ENCODE measurements at places on chromosomes 4 and X.

GRCh38 chr4:38323141-38323641 is 340.8 kb upstream of the KLF3 start:
- no peak for DNase-seq

GRCh38 chrX:55119712-55120111 is 30.9 kb downstream of the PAGE2 start:
- DNase-seq = no peak

DNA sequence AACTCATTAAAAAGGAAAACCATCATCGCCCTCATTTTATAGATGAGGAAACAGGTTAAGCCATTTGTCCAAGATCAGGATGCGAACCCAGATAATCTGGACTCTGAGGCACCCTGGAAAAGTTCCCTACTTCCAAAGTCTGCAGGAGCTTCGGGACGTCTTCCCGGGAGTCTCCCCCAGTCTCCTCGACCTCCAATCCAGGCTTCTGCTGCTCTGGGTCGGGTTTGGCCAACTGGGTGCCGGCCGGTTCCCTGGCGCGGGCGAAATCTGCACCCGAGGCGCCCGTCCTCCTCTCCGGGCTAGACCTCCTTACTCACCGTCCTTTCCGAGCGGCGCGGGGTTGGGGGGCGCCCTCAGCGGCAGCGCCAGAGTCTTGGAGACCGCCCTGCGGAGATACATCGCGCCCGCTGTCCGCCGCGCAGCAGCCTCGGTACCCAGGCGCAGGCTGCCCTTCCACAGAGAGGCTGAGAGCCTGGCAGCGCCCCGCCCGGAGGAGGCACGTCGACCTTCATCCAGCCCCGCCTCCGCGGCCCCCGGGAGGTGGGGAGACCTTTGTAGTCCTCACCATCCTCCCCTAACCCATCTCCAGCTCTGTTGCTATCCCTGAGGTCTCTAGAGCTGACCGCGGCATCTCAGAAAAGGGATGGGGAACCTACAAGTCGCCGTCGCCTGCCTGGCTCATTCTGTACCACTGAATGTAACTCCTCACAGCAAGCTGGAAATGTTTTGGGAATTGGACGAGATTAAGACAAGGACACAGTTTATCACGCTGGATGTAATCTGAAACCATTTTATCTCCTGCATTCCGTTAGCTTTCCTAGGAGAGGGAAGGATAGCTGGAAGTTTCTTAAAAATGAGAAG is at the start of gene MGARP:
TSS of gene MGARP (minus strand) at position 466 of the 861 bp plus-strand sequence. CDS start at position 399, 67 bp downstream.
- DNase-seq = peak; percentile 7

GRCh38 chrX:68723491-68724155 is 76.2 kb downstream of the STARD8 start:
- DNase-seq = no peak

DNA sequence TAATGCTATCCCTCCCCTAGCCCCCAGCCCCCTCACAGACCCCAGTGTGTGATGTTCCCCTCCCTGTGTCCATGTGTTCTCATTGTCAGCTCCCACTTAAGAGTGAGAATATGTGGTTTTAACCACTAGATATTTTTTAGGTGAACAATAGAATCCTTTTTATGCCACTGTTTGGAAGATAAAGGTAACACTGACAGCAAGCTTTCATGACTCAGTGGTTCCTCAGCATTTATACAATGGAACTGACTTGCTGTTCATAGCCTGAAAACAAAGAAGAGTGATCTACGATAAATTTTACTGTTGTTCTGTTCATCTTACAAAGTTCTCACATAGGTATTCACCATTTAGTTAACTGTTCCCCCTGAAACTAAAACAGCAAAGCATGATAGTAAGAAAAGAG is 147.8 kb downstream of the ARHGAP10 start:
- no peak for DNase-seq

DNA sequence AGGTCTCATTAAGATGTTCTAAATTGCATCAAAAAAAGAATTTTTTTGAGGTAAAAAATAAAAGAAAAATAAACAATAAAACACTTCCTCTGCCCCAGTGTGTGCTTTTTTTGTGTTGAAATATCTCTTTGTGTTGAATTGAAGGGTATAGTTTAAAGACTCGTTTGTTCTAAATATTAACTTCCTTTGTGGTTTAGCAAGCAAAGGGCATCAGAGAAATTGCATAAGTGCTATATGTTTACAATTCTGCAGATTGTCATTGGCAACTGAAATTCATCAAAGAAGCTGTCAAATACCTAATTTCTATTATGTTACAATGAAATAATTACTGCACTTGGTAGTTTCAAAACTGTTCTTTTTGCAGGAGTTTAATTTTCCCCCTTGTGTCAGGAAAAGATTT is 260.5 kb downstream of the DKK2 start:
- no peak for DNase-seq

GRCh38 chr4:183830438-183830985 is 74.6 kb upstream of the STOX2 start:
- no peak for DNase-seq

DNA sequence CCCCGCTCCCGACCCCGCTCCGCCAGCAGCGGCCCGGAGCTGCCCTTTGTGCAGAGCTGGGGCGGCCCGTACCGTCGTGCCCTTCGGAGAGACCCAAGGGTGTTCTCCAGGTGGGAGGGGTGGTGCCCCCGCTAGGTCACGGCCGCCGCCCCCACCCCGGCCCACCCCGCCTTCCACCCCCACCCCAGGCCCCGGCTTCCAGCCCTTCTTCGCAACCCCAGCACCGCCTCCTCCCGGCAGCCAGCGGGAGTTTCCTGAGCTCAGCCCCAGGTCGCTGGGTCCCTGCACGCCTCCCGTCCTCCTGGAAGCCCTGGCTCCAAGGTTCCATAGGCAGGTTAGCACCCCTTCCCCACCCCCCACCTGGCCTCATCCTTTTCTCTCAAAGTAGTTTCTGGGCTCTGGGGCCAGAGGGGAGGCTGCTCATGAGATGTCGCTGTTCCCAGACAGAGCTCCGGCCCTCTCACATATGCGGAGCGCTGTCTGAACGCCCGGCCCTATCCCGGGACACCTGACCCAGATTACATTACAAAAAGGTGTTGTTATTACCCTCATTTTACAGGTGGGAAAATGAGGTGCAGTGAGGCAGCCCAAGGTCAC is 25.2 kb upstream of the FGFR3 start:
- DNase-seq = peak; percentile 27

DNA sequence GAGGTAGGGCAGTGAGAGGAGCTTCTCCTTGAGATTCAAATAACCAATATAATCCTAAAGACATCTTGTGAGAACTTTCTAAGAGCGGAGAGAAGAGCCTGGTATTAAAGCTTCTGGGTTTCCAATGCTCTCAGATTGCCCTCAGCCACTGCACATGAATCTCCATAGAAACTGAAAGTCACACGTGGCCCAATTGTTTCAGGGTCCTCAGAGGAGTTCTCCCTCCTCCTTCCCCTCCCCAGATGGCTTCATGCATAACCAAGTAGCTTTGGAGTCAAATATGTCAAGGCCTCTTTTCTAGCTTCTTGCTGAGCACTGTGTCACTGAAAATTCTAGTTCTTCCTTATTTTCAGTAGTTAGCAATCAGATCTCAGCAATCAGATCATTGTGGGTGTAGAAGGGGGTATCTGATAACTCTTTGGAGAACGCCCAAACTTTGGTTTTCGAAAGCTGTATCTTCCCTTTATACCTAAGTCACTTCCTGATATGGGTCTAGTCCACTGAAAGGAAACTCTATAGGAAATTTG is 2.2 kb downstream of the BTK start:
- no peak for DNase-seq

- no peak for DNase-seq
These were observed 21.2 kb downstream of the SH3D19 start for GRCh38 chr4:151304226-151304625.

GRCh38 chrX:49230500-49231232 is 2.5 kb downstream of the CACNA1F start:
- DNase-seq = peak; percentile 52

DNA sequence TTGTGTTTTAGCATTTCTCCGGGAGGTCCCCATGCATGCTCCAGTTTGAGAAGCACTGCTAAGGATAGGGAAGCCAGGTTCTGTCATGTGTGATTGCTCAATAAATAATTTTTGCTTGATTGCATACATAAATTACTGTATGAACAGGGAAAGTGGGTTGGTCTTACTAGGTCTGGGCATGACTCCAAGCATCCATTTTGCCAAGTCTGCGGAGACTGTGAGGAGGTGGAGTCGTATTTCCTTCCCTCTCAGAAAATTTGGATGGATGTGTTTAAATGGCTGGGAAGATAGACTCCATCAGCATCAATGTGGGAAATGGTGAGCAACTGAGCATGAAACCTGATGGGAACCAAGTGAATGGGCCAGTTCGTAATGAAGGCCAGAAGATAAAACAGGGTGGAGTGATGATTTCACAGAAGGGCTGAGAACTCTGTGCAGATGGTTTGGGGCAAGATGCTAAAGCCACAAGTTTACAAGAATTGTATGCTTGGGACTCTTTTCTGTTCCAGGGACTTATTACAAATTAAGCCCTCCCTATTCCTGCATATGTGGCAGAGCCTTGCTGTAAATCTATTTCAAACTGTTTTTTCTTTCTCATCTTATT is 84.1 kb downstream of the NHS start:
- DNase-seq = no peak

DNA sequence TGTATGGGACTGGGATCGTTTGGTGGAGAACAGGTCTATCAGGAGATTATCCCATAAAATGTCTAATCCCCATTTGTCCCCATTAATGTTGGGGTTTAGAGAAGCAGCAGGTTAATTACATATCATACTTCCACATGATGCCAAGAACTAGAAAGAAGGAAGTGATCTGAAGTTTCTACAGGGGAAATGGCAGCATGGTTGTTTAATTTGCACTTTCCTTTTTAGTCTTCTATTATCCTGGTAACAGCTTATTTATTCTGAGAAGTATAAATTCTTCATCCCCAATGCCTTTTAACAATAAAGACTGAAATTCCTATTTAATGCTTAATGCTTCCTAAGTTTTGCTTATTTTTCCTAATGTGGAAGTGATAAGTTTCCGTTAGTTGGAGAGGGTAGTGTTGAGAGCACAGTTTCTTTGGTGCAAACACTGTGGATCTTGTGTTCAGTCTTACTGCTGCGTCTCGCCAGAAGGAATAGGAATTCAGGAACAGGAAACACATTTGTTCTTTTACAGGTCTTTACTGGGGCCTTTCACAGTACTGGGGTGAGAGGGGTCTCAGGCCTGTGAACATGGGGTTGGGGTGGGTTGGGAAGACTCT is 59.5 kb upstream of the TADA2B start:
- DNase-seq = no peak

DNA sequence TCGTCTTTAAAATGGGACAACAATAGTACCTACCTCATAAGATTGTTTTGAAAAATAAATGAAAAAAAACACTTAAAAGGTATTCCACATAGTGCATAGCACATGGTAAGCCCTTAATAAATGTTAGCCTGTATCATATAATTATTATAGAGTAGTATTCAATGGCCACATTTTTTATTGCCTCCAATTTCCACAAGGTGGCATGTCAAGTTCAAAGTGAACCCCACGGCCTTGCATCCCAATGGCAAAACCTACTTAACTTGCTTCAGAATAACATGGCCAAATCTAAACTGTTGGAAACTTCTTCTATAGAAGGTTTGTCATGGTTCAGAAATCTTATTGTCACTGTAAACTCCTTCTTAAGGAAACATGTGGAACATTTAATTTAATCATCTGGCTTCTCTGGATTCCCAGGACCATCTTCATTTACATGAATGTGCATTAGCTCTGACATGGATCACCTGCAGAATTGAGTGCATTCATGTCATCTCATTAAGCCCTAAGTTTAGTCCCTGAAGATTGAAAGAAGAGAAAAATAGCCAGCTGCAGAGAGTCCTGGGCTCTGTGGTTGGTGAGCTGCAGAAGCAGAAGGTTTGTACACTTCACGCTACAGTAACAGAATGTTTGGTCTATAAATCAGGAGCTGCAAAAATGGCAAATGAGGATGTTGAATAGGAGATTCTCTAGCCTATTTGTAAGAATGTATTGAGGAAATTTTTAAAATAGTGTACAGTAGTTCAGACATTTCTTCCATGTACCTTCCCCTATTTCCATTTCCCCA is 61.0 kb downstream of the ANXA3 start:
- DNase-seq = no peak

- DNase-seq = no peak
These were observed 22.8 kb downstream of the GRSF1 start for GRCh38 chr4:70816894-70817293.

GRCh38 chrX:122196343-122196742 is 987.7 kb upstream of the GRIA3 start:
- no peak for DNase-seq

DNA sequence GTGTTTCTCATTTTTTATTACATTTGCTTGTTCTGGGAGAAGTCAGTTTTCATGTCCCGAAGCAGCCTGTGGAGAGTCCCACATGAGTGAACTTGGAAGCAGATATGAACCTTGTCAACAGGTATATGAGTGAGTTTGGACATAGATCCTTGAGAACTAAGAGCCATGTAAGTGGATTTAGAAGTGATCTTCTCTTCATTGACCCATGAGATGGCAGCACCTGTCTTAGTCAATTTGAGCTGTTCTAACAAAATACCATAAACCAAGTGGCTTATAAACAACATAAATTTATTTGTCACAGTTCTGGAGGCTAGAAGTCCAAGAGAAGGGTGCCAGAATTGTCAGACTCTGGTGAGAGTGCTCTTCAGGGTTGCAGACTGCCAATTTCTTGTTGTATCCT is 1043.8 kb downstream of the ADGRL3 start:
- no peak for DNase-seq

- no peak for DNase-seq
These were observed 24.1 kb downstream of the MSMO1 start for GRCh38 chr4:165351359-165352130.

GRCh38 chrX:15151267-15152186 is 118.4 kb downstream of the ASB9 start:
- DNase-seq = peak; percentile 45

DNA sequence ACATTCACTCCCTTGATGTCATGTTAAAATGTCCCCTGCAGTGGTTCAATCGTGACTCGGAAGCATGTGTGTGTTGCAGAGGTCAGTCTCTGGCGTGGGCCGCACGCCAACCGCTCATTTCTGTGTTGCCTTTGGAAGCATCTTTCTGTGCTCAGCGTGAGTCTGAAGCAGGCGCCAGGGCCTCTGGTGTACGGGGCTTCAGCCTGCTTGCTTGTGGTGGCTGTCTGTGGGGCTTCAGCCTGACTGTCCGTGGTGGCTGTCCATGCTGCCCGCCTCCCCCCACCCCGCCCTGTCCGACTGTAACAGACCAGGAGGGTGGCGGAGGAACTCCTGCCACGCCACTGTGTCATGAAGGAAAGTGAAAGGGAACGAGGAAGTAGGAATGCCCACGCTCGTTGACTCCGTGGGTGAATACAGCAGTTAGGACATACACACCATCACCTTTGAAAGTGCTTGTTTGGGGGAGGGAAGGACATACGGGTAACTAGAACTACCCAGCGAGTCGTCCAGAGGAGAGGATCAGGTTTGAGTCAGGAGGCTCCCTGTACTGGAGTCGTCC is 14.7 kb upstream of the CLCN4 start:
- no peak for DNase-seq

Measured in stimulated activated naive CD4-positive, alpha-beta T cell treated with Interleukin-2 at 50 U/mL for 16 hours (primary cell).